ENCODE measurements at places on chromosomes 6 and 20.

- no peak for DNase-seq
Measured at GRCh38 chr20:61935926-61936700, 129.6 kb downstream of the TAF4 start.

DNA sequence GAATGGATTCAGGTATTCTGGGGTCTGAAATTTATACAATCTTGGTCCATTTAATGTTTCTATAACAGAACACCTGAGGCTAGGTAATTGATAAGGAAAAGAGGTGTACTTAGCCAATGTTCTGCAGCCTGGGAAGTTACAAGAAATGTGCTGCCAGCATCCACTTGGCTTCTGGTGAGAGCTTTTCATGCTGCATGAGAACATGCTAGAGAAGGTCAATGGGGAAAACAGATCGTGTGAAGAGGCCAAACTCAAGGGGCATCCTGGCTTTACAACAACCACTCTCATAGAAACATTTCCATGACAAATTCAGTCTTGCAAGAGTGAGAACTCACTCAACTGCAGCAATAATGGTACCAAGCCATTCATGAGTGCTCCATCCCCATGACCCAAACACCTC, 16.8 kb downstream of the IL22RA2 start:
- DNase-seq = no peak

- peak; percentile 14 for DNase-seq
Measured at GRCh38 chr20:60203451-60203850, 245.2 kb downstream of the CDH26 start.

DNA sequence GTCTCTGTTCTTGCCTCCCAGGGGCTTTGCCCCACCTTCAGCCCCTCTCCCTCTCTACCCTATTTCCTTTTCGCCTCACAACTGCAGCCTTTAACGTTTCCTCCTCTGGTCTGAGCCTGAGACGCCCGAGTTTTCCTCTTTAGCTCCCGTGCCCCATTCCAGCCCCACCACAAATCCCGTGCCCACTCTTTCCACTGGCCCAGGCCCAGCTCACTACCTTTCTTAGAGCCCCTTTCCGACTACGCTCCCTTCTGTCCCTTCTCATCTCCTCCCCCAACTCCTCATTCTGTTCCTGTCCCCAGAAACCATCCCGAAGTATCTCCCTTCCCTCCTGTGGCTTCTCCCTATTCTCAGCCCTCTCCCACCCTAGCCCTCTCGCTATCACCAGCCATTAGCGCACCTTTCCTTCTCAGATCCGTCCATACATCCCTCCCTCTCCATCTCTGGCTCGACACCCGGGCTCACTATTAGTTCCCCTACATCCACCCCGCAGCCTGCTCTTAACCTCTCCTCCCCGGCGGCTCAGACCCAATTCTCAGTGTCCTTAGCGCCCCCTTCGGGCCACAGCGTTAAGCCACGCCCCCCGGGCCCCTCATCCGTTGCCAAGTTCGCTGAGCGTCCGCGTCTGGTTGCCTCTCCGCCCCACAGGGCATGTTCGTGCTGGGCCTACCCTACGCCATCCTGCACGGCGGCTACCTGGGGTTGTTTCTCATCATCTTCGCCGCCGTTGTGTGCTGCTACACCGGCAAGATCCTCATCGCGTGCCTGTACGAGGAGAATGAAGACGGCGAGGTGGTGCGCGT, 2.7 kb downstream of the SLC32A1 start:
- DNase-seq = no peak

DNA sequence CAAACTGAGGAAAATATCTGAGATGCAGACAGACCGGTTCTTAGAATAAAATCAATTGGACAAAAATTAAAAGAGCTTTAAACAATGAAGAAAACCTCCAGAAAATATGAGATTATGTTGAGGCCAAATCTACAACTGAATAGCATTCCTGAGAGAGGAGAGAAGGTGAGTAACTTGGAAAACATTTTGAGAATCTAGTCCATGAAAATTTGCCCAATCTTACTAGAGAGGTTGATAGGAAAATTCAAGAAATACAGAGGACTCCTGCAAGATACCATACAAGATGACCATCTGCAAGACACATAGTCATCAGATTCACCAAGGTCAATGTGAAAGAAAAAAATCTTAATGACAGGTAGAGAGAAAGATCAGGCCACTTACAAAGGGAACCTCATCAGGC, 437.7 kb upstream of the ADGRB3 start:
- DNase-seq = peak; percentile 25

DNA sequence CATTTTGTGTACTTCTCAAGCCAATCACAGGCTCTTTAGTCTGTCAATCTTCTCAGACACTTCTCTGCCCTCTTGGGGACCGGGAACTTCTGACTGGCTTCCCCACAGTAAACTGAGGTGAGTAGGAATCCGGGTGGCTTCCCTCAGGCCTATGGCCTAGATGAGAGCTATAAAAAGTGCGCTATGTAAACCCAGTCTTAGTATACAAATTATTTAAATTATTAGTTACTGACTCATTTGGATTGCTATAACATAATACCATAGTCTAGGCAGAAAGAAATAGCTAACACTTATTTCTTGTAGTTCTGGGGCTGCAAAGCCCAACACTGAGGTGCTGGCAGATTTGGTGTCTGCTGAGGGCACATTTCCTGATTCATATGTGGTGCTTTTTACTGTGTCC, 109.2 kb upstream of the MCHR2 start:
- DNase-seq = no peak

- peak; percentile 81 for DNase-seq
Measured at GRCh38 chr6:102488729-102489128, 1095.2 kb downstream of the GRIK2 start.

GRCh38 chr6:10373642-10374359, 41.1 kb downstream of the TFAP2A start:
- DNase-seq = no peak
